ENCODE measurements at places on chromosomes 3 and 15.

DNA sequence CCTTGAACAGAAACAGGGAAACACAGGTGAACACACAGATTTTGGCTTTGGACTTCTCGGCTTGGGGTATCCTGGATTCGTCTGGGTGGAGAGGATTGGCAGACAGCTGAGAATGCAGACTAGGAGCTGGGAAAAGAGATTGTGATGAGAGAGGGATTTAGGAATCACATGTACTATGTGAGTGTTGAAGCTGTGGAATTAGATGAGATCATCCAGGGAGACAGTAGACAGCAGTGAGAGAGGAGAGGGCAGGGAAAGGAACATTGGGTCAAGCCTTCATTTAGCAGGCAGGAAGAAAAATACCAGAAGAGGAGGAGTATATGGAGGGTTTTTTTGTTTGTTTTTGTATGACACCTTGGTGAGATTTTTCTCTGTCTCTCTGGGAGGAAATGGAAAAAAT lies 262.1 kb upstream of the TBL1XR1 start:
- no peak for DNase-seq

DNA sequence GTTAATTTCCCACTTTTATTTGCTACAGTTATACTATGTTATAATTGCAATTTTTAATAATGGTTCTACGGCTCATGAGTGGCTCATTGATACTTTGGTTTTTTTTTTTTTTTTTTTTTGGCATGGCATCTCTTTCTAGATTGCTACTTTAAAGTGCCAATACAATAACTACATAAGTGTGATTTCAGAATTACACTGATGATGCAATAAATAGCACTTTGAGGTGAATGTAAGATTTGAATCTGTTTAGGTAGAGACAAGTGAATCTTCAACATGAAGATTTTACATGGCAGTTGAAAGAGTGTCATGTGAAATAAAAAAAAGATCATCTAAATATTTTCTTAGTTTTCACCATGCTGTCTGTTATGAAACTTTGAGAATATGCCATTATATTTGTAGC lies 75.7 kb downstream of the KBTBD8 start:
- DNase-seq = no peak

DNA sequence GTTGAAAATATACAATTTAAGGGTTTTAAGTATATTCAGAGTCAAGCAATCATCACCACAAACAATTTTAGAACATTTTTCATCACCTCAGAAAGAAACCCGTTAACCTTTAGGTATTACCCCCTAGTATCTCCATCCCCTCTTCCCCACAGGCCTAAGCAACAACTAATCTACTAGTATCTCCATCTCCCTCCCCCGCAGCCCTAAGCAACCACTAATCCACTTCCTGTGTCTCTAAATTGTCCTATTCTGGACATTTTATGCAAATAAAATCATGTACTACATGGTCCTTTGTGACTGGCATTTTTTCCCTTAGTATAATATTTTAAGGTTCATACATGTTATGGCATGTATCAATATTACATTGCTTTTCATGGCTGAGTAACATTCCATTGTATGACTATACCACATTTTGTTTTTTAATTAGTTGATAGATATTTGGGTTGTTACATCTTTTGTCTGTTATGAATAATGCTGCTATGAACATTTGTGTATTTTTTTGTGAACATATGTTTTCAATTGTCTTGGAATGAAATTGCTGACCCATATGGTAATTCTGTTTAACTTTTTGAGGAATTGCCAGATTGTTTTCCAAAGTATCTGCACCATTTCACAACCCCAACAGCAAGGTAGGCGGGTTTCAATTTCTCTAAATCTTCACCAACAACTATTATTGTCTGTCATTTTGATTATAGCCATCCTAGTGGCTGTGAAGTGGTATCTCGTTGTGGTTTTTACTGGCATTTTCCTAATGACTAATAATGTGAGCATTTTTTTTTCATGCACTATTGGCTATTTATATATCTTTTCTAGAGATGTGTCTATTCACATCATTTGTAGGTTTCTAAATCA lies 215.6 kb upstream of the CD96 start:
- no peak for DNase-seq

- DNase-seq = no peak
Measured at GRCh38 chr3:178646186-178646862, 110.1 kb downstream of the KCNMB2 start.

GRCh38 chr3:101038393-101038792 lies 45.2 kb upstream of the ABI3BP start:
- DNase-seq = no peak

DNA sequence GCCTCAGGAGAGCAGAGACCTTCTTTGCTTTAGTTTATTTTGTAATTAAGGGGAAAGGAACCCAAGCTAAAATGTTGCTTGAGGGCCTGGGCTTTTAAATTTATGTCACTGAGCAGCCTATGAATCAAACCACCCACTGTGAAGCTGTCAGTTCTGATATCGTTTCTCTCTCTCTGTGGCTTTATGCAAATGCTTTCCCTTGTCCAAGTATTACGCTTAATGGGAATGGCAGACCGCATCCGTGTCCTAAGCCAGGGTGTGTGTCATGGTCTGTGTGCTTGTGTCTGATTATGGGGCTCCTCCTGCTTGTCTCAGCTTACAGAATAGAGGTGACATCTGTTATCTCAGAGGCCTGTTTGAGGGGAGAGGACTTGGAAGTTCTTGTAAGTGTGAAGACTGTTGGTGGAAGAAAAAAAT lies 82.4 kb downstream of the EBLN2 start:
- DNase-seq = no peak

- DNase-seq = no peak
Measured at GRCh38 chr3:74053970-74054516, 429.3 kb upstream of the PDZRN3 start.

- peak; percentile 49 for DNase-seq
Measured at GRCh38 chr3:50503504-50504342, at the start of gene CACNA2D2. Gene CACNA2D2 (minus strand): TSS chr3:50503634. CDS start chr3:50503423, 211 bp downstream.

GRCh38 chr15:84822653-84823281 lies 5.6 kb downstream of the ALPK3 start:
- no peak for DNase-seq

- no peak for DNase-seq
Measured at GRCh38 chr3:59286791-59287531, 237.1 kb upstream of the CFAP20DC start.

- no peak for DNase-seq
Measured at GRCh38 chr3:37861620-37862041, at the start of gene CTDSPL. Gene CTDSPL (plus strand): TSS chr3:37861880. CDS start chr3:37862200, 320 bp downstream.

- DNase-seq = no peak
Measured at GRCh38 chr3:102712896-102713295, 278.1 kb downstream of the ZPLD1 start.

- no peak for DNase-seq
Measured at GRCh38 chr3:159668990-159669476, 319.6 kb upstream of the IL12A start.

- DNase-seq = no peak
Measured at GRCh38 chr3:194275291-194275690, 75.8 kb downstream of the CPN2 start.

- DNase-seq = no peak
Measured at GRCh38 chr3:195570344-195570743, 13.4 kb downstream of the APOD start.

Measured in activated CD4-positive, alpha-beta T cell treated with anti-CD3 and anti-CD28 coated beads, Interleukin-2, amount 50 U/mL, for 4 hours (primary cell).